ENCODE measurements at places on chromosomes 2 and 18. TPM values are rescaled to one million over a fixed set of nuclear protein-coding genes. Genes with fewer than 3 reads are reported as not detected.

The PID1 gene
- total RNA-seq = 0.60 TPM

GRCh38 chr2:79009388-79009787, 16.1 kb upstream of the REG3G start:
- H3K4me3 ChIP-seq = no peak overlapping the region
- no peak for DNase-seq
- no peaks in the 10 kb centered on the region for H3K36me3 ChIP-seq

DNA sequence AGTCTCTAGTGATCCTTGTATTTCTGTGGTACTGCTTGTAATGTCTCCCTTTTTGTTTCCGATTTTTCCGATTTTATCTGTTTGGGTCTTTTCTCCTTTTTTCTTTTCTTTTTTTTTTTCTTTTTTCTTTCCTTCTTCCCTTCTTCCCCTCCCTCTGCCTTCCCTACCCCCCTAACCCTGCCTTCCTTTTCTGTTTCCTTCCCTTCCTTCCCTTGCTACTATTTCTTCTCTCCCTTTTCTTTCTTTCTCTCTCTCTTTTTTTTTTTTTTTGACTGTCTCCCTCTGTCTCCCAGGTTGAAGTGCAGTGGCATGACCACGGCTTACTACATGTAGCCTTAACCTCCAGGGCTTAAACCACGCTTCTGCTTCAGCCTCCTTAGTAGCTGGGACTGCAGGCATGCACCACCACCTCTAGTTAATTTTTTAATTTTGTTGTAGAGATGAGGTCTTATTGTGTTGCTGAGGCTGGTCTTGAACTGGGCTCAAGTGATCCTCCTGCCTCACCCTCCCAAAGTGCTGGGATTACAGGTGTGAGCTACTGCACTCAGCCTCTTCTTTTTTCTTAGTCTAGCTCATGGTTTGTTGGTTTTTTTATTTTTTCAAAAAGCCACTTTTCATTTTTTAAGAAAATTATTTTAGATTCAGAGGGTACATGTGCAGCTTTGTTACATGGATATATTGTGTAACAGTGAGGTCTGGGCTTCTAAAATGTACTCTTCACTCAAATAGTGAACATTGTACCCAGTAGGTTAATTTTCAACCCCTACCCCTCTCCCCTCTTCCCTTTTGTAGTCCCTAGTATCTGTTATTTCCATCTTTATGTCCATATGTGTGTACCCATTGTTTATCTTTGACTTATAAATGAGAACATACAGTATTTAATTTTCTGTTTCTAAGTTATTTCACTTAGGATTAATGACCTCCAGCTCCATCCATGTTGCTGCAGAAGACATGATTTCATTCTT, 24.7 kb downstream of the CCDC138 start:
- peaks cover 2% of the 10 kb centered on the region for H3K4me1 ChIP-seq
- H3K36me3 ChIP-seq = peaks cover 5% of the 10 kb centered on the region
- no peak for DNase-seq
- no peak overlapping the region for H3K27ac ChIP-seq

DNA sequence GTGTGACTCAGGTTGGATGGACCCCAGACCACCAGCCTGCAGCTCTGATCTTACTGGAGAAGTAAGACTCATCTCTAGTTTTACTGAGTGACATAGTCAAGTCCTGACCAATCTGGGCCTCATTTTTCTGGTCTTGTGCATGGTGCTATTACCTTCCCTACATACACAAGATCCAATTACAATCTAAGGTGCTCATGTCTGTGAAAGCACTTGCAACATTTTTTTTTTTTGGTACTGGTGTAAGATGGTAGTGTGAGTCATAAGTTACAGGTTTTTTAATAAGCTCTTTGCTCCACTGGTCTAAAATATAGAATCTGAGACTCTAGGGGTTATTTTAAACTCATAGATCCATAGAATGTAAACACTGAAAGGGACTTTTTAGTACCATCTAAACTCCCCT, 117.3 kb upstream of the EFEMP1 start:
- no peaks in the 10 kb centered on the region for H3K36me3 ChIP-seq
- no peaks in the 10 kb centered on the region for H3K4me1 ChIP-seq
- H3K27me3 ChIP-seq = no peaks in the 10 kb centered on the region
- H3K27ac ChIP-seq = no peak overlapping the region
- no peak for DNase-seq

GRCh38 chr18:7632152-7633098, 65.3 kb downstream of the PTPRM start:
- no peak for DNase-seq
- H3K4me3 ChIP-seq = no peak overlapping the region
- H3K27ac ChIP-seq = no peak overlapping the region
- no peaks in the 10 kb centered on the region for H3K36me3 ChIP-seq
- H3K27me3 ChIP-seq = no peaks in the 10 kb centered on the region

DNA sequence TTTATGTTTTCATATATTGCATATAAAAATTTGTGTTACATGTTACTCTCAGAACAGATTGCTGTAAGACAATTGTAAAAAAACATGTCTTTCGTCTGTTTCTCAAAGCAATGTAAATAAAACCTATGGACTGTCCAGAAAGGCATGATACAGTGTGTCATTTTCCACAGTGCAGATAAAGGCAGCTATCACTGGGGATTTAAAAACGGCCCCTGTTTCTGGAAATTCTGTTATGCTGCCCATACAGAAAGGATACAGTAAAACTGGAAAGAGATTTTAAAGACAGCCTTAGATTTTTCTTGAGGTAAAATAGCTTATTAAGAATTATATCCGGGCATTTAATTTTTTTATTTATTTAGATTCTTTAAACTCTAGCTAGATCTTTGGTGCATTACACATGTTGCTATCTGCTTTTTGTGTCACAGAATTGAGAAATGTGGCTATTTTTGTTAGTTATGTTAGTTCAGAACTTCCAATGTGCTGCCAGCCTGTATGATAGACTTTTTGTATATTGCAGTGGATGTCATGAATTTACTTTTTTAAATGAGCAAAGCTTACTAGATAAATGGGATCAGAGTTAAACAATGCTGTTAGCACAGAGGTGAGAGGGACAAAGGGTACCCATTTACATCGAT, 859 bp upstream of the INO80D start:
- H3K27ac ChIP-seq = peak overlapping the region; percentile 99
- no peaks in the 10 kb centered on the region for H3K27me3 ChIP-seq
- H3K4me1 ChIP-seq = peaks cover 18% of the 10 kb centered on the region
- peak overlapping the region; percentile 88 for H3K4me3 ChIP-seq

The GPBAR1 gene
- 2.7 TPM for total RNA-seq

The CFC1 gene
- total RNA-seq = not detected

DNA sequence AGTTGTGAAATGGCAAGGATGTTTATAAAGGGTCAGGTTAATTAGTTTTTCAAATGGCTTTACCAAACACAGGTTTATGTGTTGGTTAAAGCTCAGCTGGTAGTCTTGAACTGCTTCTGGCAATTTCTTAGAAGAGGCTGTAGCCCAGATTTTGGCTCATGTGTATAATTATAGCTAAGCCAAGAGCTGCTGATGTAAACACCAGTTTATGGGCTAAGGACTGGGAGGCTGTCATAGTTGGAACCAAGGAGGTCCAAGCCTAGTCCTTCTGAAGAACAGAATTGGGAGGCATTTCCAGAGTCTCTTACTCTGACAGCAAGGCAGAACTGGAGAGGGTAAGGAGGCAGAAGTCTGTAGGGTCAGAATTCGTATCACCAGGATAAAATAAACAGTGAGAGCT, 25.4 kb downstream of the UBE2E3 start:
- peaks cover 33% of the 10 kb centered on the region for H3K4me1 ChIP-seq
- no peak overlapping the region for H3K27ac ChIP-seq
- H3K27me3 ChIP-seq = no peaks in the 10 kb centered on the region
- no peaks in the 10 kb centered on the region for H3K36me3 ChIP-seq

DNA sequence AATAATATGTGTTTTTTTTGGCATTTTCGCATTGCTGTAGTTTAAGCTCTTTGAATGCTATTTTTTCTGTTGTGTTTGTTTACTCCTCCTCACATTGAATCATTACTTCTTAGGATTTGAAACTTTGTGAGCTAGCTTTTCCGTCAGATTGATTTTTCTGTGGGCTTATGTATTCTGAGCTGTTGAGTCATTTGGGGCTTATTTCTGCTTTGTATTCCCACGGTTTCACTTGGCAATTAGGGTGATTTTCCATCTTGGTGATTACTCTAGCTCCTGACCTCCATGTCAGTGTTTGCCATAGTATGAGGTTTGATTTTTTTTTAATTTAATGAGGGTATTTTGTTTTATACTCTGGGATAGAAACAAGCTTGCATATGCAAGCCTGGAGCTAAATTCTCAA, 200.0 kb downstream of the CCDC102B start:
- no peak for DNase-seq
- H3K27ac ChIP-seq = no peak overlapping the region
- no peak overlapping the region for H3K4me3 ChIP-seq
- H3K36me3 ChIP-seq = peaks cover 2% of the 10 kb centered on the region
- H3K27me3 ChIP-seq = no peaks in the 10 kb centered on the region

GRCh38 chr2:40254611-40255010, 197.3 kb downstream of the SLC8A1 start:
- no peak overlapping the region for H3K27ac ChIP-seq
- no peaks in the 10 kb centered on the region for H3K27me3 ChIP-seq
- DNase-seq = no peak
- no peaks in the 10 kb centered on the region for H3K4me1 ChIP-seq
- H3K4me3 ChIP-seq = no peak overlapping the region
- no peaks in the 10 kb centered on the region for H3K36me3 ChIP-seq

- H3K4me1 ChIP-seq = peaks cover 6% of the 10 kb centered on the region
- H3K27me3 ChIP-seq = no peaks in the 10 kb centered on the region
- peaks cover 2% of the 10 kb centered on the region for H3K36me3 ChIP-seq
- H3K27ac ChIP-seq = peak overlapping the region; percentile 6
- no peak overlapping the region for H3K4me3 ChIP-seq
Measured at GRCh38 chr2:241372361-241372992, 16.4 kb downstream of the FARP2 start.

DNA sequence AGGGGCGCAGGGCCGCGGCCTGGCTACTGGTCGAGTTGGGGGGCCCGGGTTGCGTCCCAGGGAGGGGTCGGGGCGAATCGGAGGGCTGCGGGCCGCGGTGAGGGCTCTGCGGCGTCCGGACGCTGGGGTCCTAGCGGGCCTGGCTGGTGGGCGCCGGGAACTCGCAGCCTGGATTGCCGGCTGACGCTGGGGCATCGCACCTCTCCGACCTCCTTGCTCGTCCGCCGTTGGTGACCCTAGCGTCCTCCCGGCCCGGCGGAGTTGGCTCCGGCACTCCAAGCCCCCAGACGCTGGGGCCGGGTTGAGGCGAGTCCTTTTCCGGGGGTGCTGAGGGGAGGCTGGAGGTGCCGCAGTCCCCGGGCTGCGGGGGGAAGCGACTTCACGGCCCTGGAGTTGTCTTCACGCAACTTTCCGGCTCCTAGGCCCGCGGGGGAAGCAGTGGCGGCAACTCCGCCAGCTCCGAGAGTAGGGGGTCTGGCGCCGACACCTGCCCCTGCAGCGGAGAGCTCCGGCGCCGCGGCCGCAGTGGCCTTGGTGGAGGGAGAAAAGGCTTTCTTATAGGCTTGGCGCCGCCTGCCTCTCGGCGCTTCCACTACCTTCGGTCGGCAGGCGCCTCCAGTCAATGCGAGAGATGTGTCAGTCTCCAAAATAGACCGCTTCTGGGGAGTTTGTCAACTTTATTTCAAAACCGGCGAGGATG, 70.3 kb downstream of the HAUS1 start:
- H3K4me1 ChIP-seq = peaks cover 28% of the 10 kb centered on the region
- H3K27me3 ChIP-seq = no peaks in the 10 kb centered on the region
- peaks cover 3% of the 10 kb centered on the region for H3K36me3 ChIP-seq
- peak overlapping the region; percentile 99 for H3K4me3 ChIP-seq
- DNase-seq = peak; percentile 16
- H3K27ac ChIP-seq = peak overlapping the region; percentile 96

GRCh38 chr18:10077986-10078385, 164.2 kb downstream of the VAPA start:
- peaks cover 13% of the 10 kb centered on the region for H3K27me3 ChIP-seq
- no peak overlapping the region for H3K27ac ChIP-seq
